Stomach (tissue), 19 donors: ENCODE measurements at places on chromosomes 6 and 20. TPM values are rescaled to one million over a fixed set of nuclear protein-coding genes. Genes with fewer than 3 reads are reported as not detected.

SLC35D3 gene
- total RNA-seq, result not detected

MAS1 gene
- not detected for total RNA-seq

WFDC5 gene
- not detected for total RNA-seq

BMP6 gene
- 2.8 TPM for total RNA-seq

TREML2 gene
- not detected for total RNA-seq

DNA sequence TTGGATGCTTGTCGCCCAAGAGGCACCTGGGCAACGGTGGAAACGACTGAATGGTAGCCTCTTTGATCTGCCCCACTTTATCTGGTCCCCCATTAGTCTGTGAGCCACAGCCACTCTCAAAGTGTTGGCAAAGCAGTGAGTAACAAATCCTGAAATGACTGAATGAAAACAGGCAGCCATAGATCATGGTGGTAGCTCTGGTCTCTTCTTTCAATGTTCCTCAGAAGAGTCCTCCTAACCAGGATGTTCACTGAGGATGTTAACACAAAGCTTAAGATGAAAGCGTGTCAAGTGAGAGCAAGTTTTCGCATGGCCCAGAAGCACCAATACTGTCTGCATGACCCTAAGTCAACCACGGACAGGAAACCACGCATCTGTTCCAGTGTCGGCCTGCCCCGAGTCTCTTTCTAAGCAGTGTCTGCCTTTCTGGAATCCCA is 107.3 kb downstream of the IRF4 start:
- peak; percentile 31 for DNase-seq

GRCh38 chr6:53938810-53939209 is 144.0 kb downstream of the LRRC1 start:
- no peak for DNase-seq

GRCh38 chr20:23159256-23159946 is 73.3 kb upstream of the CD93 start:
- peak; percentile 33 for DNase-seq

- DNase-seq, result no peak
These were observed 648.3 kb downstream of the EPM2A start for GRCh38 chr6:145087034-145087433.

- peak; percentile 22 for DNase-seq
These were observed 45.2 kb downstream of the MCUR1 start for GRCh38 chr6:13769034-13769654.

- peak; percentile 89 for DNase-seq
These were observed at the start of gene GNAS for GRCh38 chr20:58852543-58853271. Gene GNAS, plus strand, starts transcription at chr20:58852716.

DNA sequence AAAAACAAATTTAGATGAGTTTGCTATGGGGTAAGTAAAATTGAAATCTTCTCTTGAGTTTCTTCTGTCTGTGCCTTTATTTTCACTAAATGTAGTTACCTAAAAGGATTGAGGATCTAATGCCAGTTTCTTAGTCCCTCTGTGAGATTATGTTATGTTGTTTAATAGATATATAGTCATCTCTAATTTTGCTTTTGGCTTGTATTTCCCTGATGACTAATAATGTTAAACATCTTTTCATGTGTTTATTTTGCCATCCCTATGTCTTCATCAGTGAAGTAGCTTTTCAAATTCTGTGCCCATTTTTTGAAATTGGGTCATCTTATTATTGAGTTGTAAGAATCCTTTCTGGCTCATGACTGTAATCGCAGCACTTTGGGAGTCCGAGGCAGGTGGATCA is 13.7 kb downstream of the QRSL1 start:
- no peak for DNase-seq

DNA sequence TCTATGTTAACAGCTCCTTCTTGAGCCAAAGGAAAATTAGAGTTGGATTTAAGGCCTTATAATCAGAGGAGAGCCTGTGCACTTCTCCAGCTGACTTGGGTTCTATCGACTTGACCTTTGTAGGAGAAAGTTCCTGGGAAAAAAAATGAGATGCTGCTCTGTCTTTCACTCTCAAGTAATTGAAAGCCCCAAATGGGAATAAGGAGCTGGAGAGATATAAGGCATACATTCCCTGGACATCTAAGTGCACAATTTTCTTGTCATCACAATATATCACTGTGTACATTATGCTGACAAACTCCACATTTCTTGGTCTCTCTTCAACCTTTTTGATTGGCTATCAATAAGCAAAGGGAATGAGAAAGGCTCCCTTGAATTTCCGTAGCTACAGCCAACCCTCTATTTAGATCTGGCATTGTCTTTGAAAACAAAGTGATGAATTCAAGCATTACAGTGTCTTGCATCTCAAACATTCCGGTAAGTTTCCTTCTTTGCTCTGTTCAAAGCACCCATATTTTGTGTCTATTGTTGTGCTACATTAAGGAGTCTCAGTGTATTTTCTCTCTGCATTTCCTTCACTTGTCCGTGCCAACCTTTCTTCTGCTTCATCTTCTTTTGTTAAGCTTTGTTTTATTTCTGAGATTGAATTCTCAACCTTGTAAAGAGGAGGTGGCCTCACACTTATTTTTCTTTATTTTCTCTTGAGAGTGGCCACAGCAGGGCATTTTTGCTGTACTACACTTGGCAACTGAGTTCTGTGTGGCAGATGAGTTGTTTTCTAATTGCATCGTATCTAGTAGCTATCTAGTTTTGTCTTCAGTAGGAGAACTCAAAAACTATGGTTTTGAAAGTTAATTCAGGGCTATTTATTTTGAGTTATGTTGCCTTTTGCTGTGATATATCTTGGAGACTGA is 450.3 kb upstream of the MAN1A1 start:
- DNase-seq, result peak; percentile 41

DNA sequence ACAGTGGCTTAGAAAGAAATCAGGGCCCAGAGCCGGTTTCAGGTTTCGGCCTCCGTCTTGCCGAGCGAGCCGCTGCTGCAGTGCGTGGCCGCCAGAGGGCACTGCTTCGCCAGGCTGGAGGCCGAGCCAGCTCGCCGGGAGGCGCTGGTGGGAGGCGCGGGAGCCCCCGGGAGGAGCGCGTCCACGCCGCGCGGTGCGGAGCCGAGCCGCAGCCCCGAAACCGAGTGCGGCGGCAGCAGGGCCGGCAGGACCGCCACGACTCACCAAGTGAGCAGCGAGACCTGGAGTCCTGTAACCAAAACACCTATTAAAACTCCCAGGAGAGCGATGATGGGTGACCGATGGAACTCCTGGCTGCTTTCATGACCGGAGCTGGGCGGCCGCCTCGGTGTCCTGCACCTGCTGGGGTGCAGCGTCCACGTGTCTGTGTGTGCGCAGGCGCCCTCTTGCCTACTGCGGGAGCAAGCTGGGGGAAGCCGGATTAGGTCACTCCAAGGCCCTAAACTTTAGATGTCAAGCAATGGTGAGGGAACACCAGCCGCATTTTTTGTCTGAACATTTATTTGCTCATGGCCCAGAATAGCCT is 186.9 kb upstream of the UST start:
- peak; percentile 80 for DNase-seq
